ENCODE measurements at places on chromosomes 6 and 20.

DNA sequence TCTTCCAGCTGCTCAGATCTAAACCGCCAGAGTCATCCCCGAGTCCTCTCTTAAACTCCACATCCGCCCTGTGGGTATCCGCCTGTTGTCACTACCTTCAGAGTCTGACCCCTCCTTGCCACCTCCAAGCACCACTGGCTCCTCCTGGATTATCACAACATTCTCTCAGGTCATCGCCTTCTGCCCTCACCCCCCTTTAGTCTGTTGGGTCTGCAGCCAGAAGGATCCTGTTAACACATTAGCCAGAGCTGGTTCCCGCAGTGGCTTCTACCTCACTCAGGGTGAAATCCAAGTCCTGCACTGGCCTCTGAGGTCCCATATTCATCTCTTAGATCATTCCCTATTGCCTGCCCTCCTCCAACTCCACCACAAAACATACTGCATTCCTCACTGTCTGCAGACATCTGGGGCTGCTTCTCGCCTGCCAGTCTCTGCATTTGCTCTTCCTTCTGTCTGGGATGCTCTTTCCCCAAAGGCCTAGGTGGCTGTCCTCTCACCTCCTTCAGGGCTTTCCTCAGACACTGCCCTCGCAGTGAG is 34.1 kb downstream of the TNXB start:
- no peak for DNase-seq

- DNase-seq, result no peak
These were observed 2177.4 kb upstream of the DEFB115 start for GRCh38 chr20:29079769-29080690.

- no peak for DNase-seq
These were observed 43.0 kb upstream of the ZBP1 start for GRCh38 chr20:57663241-57663640.

DNA sequence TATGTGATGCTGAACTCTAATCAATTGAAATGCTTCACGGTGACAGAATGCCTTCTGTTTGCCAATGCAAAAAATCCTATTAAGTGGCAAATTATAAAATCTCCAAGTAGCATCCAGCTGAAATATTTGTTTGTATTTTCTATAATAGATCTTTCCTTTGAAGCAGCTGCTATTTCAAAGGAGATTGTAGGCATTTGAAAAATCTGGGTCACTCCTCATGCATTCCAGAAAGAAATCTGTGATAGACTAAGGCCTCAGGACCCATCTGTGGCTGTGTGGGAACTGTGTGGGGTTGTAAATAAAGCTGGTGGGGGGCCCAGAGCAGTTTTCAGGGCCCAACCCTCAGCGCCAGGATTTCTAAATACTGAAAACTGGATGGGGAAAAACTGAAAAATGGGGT is 216.9 kb upstream of the ARG1 start:
- DNase-seq, result no peak

- no peak for DNase-seq
These were observed 452.1 kb downstream of the GRIK2 start for GRCh38 chr6:101845621-101846020.

- peak; percentile 61 for DNase-seq
These were observed 39.2 kb downstream of the MMUT start for GRCh38 chr6:49423817-49424216.

GRCh38 chr20:2872459-2873009 is 747 bp upstream of the PTPRA start:
- DNase-seq, result peak; percentile 87

DNA sequence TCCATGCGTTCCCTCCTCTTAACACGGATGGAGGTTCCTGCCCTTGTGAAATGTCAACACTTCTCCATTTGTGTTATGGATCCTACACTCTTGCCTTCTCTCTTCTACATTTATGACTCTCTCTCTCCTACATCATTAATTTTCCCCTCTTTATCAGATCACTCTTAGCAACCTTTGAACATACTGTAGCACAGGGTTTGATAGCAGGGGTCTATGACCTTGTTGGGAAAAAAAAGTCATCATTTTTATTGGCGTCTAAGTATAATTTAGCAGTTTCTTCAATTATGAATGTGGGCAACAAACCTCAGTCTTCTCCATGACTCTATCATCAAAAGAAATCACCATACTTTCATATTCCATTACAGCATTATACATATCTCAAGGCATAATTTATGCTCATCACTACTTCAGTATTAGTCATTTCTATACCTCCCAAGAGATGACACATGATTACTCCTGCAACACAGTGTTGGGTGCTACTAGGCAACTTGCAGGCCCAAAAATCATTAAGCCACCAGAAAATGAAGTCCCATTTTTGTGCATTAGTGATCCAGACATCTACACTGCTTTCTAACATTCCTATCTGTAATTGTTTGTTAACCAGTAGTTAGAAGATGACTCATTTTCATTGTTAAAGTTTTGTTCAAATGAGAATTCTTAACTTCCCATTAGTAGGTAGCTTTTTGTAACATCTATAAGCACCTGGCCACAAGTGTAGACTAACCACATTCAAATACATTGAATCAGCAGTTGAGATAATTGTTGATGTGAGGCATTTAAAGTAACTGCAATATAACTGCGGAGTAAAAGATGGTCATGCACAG is 9.5 kb downstream of the CYP39A1 start:
- no peak for DNase-seq

DNA sequence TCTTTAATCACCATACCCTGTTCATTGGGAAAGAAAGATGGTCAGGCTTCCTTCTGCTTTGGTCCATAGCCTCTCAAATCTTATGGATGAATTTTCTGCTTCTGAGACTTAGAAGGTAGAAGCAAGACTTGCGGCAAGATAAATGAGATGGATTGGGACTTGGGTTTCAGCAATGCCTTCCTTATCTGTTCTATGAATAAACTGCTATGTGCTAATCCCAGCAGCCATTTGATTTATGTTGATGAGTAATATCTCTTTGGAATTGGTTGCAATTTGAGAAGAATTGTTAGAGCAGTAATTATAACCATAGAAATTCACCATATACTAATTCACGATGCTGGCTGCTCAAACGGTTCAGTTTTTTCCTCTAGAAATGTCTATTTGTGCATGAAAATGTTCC is 48.3 kb downstream of the TXLNB start:
- DNase-seq, result no peak

DNA sequence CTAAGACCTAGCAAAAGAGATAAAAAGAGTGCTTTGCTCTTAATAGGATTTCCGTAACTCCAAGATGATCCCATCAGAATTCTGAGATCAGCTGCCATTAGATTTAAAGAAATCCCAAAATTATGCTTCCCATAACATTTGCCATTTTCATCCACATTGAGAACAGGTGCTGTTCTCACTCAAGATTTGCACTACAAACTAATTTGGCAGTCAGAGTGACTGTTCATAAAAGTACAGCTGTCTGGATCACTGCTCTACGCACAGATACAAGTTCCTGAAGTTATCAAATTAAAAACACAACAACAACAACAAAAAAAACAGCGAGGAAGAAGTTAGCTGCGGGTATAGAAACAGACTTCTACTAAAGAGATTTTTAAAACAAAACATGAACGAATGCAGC is 58.1 kb downstream of the ASCC3 start:
- DNase-seq, result no peak

GRCh38 chr20:45771182-45771759 is 20.4 kb downstream of the WFDC3 start:
- DNase-seq, result peak; percentile 91

DNA sequence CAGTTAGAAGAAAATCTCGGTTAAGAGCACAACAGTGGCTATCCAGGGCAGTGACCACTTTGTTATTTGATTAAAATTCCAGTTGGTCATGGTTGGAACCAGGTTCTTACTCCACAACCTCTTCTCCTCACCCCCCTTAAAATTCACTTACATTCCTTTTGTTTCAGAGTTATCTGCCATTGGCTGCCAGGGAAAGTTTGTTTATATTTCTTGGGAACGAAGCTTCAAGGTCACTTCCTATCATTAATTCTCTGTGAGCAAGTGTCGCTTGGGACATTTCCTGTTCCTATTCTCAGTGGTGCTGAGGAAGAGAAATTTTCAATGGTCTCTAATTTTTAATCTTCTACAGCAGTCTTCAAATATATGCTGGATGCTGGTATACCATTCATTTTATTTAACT is 121.1 kb upstream of the COL21A1 start:
- DNase-seq, result no peak

- DNase-seq, result no peak
These were observed 638.5 kb downstream of the EPM2A start for GRCh38 chr6:145096846-145097245.

GRCh38 chr6:128600397-128600951 is 80.1 kb upstream of the PTPRK start:
- DNase-seq, result peak; percentile 35

DNA sequence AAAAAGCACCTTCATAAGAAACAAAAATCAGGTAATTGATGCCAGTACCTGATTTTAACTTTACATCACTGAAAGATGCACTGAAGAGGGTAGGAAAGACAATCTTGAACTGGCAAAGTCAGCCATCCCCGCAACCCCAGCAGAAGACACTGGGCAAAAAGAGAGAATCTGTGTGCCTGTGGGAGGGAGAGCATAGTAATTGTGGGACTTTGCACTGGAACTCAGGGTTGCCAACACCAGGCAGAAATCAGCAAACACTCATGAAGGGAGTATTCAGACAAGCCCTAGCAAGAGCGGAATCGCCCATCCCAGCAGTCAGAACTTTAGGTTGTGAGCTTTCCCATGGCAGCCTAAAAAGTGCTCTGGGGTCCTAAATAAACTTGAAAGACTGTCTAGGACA is 344.6 kb upstream of the GJE1 start:
- no peak for DNase-seq

- no peak for DNase-seq
These were observed 6.2 kb upstream of the DDX43 start for GRCh38 chr6:73388433-73388799.

GRCh38 chr6:111087871-111088667 is 766 bp downstream of the SLC16A10 start:
- peak; percentile 45 for DNase-seq

GRCh38 chr6:138824482-138825144 is 28.7 kb downstream of the ECT2L start:
- no peak for DNase-seq

DNA sequence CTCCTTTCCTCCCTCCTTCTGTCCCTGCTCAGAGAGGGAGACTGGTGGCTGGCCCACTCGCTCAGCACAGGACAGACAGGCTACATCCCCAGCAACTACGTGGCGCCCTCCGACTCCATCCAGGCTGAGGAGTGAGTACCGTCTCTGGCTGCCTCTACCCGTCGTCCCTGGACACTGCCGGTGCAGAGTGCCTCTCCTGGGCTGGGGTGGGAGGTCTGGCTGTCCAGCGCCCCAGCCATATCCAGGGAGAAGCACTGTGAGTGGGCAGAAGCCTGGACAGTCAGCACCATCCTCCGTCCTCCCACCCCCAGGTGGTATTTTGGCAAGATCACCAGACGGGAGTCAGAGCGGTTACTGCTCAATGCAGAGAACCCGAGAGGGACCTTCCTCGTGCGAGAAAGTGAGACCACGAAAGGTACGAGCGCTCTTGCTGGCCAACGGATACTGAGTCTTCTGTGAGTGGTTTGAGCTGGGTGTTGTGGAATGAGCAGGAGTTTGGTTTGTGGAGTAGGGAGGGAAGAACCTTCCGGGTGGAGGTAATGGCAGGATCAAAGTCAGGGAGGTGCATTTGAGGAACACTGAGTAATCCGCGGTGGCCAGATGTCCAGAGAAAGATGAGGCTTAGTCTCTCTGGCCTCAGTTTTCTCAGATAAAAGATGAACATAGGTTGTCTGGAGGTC is 48.1 kb downstream of the SRC start:
- no peak for DNase-seq

DNA sequence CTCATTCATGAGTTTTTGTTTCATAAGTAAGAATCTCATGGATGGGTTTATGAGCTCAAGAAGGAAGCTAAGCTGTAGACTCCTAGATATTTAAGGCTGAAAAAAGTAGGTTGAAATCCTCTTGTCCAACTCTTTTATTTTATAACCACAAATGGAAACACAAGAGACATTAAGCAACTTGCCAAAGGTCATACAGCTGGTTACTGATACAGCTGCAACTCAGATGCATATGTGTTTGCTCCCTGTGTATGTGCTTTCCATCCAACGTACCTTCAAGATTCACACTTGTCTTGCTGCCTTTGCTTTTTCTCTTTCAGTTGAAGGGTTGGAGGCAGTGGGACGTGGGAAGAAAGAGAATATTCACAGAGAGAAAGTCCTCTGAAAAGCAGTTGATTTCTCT is 153.5 kb upstream of the STMND1 start:
- DNase-seq, result no peak

- no peak for DNase-seq
These were observed 160.5 kb upstream of the AGPAT4 start for GRCh38 chr6:161434350-161434749.

DNA sequence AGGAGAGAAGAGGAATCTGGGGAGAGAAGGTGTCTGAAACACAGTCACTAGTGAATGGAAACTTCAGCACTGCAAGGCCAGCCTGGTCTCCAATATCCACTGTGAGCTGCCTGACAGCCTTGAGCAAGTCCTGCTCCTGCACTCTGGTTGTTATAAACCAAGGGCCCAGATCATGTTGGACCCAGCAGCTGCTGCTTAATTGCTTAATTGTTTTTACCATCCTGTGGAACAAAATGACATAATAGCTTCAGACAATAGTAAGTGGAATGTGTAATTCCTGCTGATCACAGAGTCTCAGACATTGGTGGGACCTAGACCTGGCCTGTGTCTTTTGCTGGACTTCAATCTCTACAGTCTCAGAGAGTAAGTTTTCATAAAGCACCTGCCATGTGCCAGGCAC is 833.7 kb downstream of the TFAP2A start:
- DNase-seq, result no peak

GRCh38 chr6:75196081-75196687 is 9.7 kb downstream of the COL12A1 start:
- DNase-seq, result no peak

DNA sequence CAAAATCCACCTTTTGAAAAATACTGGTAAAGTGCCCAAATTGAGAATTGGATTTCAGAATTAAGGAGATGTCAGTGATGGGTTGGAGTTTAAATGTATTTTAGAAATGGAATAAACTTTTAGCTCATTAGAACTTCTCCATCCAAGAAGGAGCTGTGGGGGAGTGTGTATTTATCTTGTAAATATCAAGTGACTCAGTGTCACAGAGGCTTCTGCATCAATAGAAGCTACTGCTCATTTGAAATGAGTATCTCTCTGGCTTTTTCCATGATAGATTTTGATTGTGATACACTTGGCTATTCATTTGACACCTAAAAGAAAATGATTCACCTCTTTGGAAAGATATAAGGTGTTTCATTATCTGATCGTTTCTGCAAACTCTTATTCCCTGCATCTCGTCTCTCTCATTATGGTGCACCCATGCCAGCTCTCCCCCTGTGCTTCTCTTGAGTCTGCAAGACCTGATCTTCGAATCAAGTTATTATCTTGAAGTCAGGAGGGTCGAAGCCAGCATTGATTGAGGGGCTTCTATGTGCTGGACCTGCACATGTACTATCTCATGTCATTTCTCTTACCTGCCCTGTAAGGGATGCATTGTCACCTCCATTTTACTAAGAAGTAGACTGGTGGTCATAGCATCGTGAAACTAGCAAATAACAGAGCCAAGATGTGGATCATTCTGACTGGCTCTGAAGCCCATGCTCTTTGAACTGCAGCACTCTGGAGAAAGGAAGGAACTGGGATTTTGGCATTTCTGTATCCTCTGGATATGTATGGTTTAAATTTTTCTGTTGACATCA is 30.1 kb downstream of the VAPB start:
- DNase-seq, result no peak

All from DMS53 (cell line).